ENCODE measurements at places on chromosomes 7 and 10.

- DNase-seq = peak; percentile 94
These were observed 12.6 kb upstream of the SH2B2 start for GRCh38 chr7:102273749-102274712.

DNA sequence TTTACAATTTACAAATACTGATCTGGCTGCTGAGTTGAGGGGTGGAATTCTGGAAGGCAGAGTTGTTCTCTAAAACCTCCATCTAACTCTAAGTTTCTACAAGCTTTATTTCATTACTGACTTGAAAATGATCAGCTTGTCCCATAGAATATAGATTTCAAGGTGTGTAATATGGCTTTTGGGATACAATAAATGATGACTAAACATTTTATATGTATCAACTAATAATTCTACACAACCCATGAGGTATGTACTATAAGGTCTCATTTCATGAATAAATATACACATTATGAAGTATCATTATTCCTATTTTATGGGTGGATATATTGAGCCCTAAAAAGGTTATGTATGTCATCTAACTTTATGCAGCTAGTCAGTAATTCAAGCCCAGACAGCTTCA, 1214.3 kb upstream of the SORCS1 start:
- no peak for DNase-seq

- no peak for DNase-seq
These were observed 14.3 kb downstream of the MAD1L1 start for GRCh38 chr7:2218444-2218785.

DNA sequence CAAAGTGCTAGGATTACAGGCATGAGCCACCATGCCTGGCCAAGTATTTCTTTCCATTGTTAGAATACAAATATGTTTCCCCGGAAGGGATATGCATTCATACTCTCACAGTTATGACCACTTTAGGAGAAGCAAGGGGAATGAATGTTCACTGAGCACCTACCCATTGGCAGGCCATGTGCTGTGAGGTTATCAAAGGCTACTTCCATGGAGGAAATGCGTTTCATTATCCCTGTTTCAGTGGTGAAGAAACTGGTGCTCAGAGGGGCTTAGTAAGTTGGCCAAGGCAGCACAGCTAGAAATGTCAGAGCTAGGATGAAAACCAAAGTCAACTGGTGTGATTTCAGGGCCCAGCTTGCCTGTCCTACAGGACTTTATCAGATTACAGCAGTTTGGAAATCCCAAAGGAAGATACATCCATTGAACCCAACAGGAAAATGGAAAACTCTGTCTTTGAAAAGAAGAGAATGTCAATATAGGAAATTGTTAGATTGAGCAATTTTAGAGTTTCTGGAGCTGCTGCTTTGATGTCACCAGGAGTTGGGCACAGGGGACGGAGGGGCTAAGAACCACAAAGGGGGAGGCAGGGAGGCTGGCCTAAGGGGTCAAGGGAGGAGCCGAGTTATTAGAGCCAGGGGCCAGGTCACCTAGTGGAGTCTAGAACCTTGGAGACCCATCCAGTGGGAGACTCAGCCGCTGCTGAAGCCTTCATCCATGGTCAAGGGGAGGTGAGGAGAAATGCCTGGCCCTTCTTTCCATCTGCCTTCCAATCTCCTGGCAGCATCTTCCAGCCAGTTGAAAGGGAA, 319.8 kb downstream of the FRMD4A start:
- no peak for DNase-seq

GRCh38 chr10:32949221-32949678, 8.8 kb downstream of the ITGB1 start:
- DNase-seq = no peak

GRCh38 chr10:21950566-21950965, 53.0 kb downstream of the DNAJC1 start:
- DNase-seq = no peak

DNA sequence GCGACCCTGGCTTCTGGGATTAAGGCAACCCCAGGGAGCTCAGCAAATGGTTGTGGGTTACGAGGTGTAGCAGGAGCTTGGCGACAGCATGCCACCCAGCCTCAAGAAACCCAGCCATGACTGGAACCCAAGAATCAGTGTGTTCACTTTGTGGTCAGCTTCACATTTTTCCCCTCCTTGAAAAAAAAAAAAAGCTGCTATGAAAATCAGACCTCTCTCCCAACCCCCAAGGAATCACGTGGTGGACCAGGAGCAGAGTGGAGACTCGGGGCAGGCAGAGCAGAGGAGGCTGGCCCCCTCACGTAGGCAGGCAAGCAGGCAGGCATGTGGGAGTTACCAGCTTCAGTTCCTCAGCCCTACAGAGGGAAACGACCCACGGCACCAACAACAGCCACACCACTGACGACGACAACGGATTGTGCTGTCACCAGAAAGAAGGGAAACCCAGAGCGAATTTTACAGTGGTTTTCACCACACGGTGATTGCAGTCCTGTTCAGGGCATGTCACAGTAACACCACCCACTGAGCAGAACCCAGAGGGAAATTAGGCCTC, 203.4 kb downstream of the SLC25A13 start:
- DNase-seq = no peak

GRCh38 chr7:139172775-139173174, 58.3 kb upstream of the UBN2 start:
- DNase-seq = no peak

DNA sequence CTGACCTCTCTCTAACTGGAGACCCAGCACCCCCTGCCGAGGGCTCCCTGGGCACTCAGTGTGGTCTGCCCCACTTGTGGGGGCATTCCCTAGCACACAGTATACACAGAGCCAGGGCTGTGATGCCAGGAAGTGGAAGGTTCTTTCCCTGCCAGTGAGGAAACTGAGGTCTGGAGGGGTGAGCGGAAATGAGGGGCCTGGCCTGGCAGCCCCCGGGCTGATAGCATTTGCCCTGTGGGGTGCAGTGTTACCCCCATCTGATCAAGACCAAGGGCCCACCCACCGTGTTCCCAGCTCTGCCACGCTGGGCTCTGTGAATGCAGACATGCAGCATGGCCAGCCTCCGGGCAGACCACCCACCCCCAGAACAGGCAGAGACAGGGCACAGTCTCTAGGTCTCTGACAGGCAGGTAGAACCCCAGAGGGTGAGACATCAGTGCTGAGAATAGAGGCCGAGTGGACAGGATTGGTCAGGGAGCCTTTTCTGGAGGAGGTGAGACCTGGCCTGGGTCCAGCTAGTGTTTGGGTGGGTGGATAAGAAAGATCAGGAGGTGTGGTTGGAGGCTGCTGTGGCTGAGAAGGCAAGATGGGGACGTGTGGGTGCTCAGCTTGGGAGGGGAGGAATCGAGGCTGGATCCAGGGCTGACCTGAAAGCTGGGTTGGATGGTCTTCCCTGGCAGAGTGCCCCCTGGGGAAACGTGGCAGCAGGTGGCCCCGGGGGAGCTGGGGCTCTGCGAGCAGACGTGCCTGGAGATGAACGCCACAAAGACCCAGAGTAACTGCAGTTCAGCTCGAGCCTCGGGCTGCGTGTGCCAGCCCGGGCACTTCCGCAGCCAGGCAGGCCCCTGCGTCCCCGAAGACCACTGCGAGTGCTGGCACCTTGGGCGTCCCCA, 10.8 kb upstream of the ZNF862 start:
- DNase-seq = no peak

GRCh38 chr10:95542761-95543160, 18.4 kb downstream of the SORBS1 start:
- no peak for DNase-seq

GRCh38 chr7:145909991-145910513, 206.5 kb upstream of the CNTNAP2 start:
- DNase-seq = no peak

DNA sequence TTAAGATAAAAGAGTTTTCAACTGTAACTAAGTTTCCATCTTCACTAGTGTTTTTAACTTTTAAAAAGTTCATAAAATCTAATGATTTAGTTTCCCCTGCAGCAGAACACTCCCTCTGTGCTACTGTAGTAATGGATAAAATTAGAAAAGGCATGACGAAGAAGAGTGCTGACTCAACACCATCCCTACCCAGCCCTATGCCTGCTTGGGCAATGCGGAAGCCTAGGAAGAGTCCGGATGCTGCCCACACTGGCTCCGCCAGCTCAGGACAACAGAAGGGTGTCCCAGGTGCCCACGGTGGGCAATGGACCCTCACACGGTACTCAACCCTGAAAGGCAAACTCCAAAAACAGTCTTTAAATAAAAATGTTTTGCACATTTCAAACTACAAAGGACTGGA, 118.2 kb downstream of the LARP4B start:
- no peak for DNase-seq

DNA sequence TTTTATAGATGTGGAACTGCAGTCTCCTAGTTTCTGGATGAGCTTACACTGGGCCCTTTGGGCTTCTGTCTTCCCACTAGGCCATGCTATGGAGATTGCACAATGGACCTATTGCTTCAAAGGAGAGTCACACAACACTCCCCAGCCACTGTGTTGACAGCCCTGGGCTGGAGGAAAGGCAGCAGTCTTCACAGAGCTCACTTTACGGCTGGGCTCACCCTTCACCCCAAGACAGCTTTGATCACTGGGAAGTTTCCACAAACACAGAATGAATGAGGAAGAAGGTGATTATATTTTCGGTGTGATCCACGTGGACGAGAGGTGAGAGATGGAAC, 92.7 kb upstream of the GDF10 start:
- no peak for DNase-seq

GRCh38 chr10:44186150-44186549, 198.7 kb downstream of the CXCL12 start:
- no peak for DNase-seq

- no peak for DNase-seq
These were observed 273.0 kb downstream of the GRM8 start for GRCh38 chr7:126979722-126980121.

- no peak for DNase-seq
These were observed 68.8 kb downstream of the OSBPL3 start for GRCh38 chr7:24911213-24911603.

- DNase-seq = peak; percentile 59
These were observed 1.5 kb downstream of the PDLIM1 start for GRCh38 chr10:95289003-95289920.

DNA sequence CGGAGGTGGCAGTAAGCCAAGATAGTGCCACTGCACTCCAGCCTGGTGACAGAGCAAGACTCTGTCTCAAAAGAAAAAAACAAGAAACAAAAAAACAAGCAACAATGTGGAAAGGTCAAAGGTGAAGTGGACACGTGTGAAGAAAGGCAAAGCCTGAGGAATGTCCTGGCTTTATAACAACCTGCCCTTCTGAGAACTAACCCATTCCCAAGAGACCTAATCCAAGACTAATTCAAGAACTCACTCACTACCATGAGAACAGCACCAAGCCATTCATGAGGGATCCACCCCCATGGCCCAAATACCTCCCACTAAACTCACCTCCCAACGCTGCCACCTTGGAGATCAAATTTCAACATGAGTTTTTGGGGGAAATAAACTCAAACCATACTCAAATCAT, 47.5 kb upstream of the KIF5B start:
- DNase-seq = no peak

DNA sequence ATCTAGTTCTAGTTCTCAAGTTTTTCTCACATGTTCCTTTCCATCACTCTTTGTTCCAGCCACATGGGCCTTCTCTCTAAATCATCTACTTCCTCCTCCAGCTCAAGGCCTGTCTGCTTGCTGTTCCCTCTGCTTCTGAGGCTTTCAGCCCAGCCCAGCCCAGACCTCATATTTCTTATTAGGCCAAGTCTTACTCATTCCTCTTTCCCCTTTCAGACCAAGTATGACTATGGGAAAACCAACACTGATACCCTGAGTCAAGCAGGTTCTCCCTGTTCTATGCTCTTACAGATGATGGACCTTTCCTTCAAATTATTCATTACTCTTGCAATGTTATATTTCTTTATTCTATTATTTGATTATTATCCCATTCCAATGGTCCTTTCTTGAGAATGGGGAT, 80.3 kb upstream of the SEM1 start:
- no peak for DNase-seq

- no peak for DNase-seq
These were observed 15.1 kb upstream of the ZNF273 start for GRCh38 chr7:64887756-64888508.

GRCh38 chr7:118195837-118196474, 12.0 kb downstream of the LSM8 start:
- DNase-seq = peak; percentile 10

DNA sequence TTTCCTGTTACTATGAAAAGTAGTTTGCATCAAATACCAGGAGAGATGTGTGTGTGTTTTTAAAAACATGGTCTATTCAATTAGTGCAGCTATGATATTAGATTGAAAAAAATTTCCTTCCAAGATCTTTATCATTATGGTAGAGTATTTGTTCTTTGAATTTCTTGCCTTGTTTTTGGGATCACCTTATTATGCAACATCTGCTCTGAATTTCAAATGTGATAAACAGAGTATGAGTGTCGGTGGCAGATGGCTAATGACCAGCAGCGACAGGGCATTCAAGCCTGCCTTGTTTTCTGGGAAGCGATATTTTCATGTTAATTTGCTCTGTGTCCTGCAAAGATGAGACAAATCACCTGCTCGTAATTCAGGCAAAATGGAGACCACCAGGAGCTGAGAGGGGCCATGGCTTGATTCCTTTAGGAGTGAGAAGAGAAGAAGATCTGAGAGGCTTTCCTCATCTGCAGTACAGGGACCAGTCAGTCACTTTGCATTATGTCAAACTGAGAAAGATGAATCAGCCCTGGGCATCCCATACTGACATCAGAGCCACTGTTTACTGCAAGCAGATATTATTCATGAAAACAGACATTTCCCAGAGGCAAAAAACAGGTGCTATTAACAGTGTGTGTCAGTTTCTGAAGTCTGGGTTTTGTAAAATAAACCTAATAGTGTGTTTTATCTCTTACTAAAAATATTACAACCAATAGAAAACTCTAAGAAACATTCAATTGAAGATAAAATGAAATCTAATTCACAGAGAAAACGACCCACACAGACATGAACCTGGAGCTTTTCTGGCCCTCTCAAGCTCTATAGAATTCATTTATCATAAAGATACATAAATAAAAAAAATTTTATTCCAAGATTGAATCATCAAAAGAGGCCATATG, 67.6 kb downstream of the CDK6 start:
- no peak for DNase-seq

DNA sequence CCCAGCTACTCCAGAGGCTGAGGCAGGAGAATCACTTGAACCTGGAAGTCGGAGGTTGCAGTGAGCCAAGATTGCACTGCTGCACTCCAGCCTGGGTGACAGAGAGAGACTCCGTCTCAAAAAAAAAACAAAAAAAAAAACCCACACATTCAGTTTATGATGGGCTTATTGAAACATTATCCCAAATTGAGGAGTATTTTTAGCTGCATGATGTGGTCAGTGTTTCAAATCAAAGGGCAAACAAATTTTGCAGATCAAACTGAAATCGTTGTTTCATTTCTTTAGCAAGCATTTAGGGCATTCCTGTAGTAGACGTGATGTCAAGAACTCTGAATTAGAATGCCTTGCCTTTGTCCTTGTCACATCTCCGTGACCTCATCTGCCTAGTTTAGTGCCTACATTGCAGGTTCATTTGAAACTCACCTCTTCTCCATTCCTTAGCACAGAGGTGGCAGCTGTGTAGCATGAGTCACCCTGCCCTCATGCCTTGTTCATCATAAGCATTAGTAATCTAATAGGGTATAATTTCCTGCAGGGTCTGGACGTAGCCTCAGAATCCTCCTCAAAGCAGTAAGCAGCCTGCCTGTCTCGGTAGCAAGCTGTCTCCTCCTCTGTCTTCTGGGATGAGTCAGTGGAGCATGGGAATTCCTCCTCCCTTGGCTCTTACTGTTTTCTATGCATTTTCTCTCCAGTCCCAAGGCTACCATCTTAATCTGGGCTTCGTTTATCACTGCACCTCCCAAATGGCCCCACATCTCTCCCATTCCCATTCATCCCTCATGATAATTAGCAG, 73.8 kb downstream of the CUL1 start:
- DNase-seq = peak; percentile 71

GRCh38 chr7:47285860-47286491, 295.9 kb downstream of the TNS3 start:
- no peak for DNase-seq
